ENCODE measurements at places on chromosomes 2 and 18.

DNA sequence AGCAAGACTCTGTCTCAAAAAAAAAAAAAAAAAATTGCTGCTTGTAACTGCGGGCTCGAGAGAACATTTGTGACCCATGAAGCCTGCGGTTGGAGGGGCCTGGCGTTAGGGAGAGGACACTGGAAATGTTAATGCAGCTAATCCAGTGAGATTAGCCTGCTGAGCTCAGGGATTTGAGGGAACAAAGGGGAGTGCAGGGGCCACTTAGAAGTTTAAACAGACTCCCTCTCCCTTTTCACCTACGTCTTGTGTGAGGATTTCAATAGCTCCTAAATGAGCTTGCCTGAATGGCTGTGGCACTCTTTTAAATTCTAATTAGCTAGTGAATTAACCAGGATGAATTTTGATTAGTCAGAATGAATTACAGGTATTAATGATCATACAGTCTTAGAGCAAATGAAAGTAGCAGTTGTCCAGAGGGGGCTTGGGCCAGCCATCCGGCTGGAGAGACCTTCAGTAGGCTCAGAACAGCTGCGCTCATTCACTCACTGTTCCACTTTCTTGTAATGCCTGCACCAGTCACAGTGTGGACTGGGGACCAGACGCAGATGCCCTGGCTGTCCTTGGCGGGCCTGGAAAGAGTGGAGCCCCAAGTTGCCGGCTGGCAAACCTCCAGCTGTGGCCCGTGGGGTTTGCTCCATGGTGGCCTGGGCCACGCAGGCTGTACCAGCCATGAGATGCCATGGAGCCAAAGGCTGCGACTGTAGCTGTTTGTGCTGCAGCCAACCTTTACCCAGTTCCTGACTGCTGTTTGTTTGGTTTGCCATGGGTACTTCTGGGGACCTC is 20.8 kb downstream of the LDLRAD4 start:
- no peak for DNase-seq

- DNase-seq = no peak
Measured at GRCh38 chr2:112255875-112256274, 1.0 kb upstream of the ZC3H8 start.

DNA sequence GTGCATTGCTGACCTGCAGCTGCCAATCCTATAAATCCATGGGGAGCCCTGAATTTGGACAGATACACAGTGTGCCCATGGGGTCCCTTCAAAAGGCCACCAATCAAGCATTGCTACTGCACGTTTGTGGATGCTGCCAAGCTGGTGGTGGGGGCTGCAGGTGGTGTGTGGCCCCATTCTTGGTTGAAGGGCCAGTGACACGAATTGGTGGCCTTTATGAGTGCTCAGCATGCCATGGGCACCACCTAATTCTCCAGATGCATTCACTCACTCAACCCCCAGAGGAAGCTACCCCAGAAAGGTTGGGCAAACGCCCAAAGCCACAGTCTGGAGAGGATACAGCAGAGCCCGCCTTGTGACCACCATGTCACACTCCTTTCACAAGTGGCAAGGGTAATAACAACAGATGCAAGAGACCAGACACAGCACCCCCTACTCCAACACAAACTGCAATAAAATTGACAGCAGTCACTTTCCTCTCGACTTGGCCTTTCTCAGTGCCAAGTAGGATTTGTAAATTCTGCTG is 27.1 kb downstream of the MC2R start:
- no peak for DNase-seq

GRCh38 chr2:195505701-195506100 is 151.3 kb upstream of the SLC39A10 start:
- no peak for DNase-seq

GRCh38 chr2:174072069-174072468 is 106.9 kb upstream of the SP3 start:
- no peak for DNase-seq

DNA sequence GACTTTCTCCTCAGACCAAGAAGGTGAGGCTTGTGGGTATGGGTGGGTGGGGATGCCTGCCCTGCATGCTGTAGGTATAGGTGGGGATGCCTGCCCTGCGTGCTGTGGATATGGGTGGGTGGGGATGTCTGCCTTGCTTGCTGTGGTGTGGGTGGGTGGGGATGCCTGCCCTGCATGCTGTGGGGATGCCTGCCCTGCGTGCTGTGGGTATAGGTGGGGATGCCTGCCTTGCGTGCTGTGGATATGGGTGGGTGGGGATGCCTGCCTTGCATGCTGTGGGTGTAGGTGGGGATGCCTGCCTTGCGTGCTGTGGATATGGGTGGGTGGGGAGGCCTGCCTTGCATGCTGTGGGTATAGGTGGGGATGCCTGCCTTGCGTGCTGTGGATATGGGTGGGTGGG is 278.4 kb downstream of the NEDD4L start:
- DNase-seq = no peak

DNA sequence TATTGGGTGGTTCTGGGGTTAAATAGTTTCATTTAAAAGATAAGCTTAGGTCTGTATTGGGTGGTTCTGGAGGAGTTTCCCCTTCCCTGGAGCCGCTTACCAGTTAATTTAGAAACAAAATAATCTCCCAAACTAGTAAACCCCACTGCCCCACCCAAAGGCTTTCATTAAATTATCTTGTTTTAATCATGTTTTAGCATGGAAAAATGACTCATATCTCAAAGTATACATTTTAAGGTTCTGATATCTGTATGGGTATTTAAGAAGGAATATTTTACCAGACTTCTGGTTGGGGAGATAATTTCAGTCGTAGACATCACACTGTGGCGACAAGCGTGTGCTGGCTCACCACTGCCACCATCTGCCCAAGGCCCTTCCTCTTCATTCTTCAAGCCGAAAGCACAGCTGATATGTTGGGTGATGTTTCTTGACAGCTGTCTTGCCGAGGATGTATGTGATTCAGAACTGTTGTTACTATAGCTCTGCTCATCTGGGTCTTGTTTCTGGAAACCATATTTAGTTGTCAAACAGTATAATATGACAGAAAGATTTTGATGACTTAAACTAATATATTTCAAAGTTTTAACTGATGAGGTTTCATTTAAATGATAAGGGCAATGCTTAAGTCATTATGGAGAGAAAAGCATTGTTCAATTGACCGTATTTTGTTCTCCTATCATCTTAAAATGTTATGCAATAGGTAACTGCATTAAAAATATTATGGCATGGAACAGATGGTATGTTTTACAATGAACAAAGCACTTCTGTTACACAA is 5.1 kb downstream of the FIGLA start:
- no peak for DNase-seq

- DNase-seq = no peak
Measured at GRCh38 chr18:65749841-65750240, 971 bp upstream of the CDH7 start.

GRCh38 chr18:25349131-25349925 is 2.6 kb downstream of the ZNF521 start:
- no peak for DNase-seq

DNA sequence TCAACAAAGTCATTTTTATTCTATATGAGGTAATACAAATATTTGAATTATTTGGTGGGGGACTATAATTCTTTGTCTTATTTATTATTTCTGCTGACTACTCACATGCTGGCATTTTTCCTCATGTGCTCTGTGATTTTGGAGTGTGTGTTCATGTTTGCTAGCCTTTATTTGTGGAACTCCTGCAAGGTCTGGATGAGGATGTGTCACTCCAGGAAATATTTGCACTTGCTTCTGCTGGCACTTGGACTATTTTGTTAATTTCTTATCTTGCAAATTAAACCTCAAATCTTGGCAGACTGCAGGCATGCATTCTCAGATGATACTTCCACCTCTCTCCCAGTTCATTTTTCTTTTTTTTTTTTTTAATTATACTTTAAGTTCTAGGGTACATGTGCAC is 34.1 kb downstream of the POLI start:
- DNase-seq = no peak

All from stimulated activated CD4-positive, alpha-beta T cell treated with anti-CD3 and anti-CD28 coated beads, Interleukin-1b, Interleukin-23, amount 100 ng/mL, for 24 hours (primary cell).